ENCODE measurements at places on chromosomes 11 and 22.

DNA sequence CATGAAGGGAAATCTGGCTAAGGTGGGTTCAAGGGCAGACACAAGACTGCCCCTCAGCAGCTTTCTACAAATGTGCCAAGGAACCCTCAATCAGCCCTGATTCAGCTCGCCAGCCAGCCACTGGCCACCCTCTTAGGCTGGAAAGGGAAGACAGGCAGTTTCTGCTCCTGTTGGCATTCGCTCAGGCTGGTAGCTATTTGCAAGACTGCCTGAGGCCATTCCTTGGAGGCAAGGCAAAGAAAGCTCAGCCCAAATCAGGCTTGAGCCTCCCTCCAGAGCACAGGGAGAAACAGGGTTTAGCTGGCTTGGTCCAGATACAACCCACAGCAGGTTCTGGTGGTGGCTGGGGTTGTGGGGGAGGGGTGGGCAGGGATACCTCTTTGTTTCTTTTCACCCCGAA lies 19.2 kb downstream of the TP53I11 start:
- no peak for DNase-seq

GRCh38 chr11:2768471-2769408 lies 68.9 kb upstream of the KCNQ1OT1 start:
- no peak for DNase-seq

- DNase-seq: no peak
Measured at GRCh38 chr11:109062445-109062844, 359.5 kb upstream of the C11orf87 start.

DNA sequence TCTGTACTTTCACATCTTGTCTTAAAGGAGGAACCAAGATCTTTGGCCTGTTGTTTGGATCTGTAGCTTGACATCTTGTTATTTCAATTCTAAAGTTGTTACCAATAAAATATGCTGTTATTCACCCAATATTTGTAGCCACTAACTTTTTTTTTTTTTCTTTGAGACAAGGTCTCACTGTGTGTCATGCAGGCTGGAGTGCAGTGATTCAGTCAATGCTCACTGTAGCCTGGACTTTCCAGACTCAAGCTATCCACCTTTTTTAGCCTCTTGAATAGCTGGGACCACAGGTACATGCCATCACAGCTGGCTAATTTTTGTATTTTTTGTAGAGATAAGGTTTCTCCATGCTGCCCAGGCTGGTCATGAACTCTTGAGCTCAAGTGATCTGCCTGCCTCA lies 769.4 kb downstream of the DLG2 start:
- no peak for DNase-seq

GRCh38 chr22:31099841-31100761 lies 7.3 kb downstream of the SELENOM start:
- DNase-seq: no peak

- DNase-seq: no peak
Measured at GRCh38 chr22:20315337-20316216, 4.3 kb downstream of the DGCR6L start.

DNA sequence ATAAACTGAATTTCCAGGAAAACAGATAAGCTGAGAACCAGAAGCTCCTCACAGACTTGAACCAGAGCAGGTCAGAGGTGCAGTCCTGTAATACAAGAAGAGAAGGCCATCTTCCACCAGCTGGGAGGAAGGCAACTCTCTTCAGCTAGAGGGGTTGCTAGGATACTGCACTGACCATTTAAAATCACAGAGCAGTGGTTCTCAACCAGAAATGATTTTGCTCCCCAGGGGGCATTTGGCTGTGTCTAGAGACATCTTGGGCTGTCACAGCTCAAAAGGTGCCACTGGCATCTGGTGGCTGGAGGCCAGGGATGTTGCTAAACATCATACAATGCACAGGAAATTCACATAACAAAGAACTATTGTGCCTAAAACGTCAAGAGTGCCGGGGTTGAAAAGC lies 17.2 kb downstream of the OPCML start:
- no peak for DNase-seq

- DNase-seq: no peak
Measured at GRCh38 chr11:123483466-123483865, 53.4 kb downstream of the GRAMD1B start.

GRCh38 chr11:1743585-1744136 lies 6.7 kb downstream of the IFITM10 start:
- DNase-seq: no peak

GRCh38 chr11:17551347-17552040 lies 4.4 kb downstream of the OTOG start:
- DNase-seq: no peak

DNA sequence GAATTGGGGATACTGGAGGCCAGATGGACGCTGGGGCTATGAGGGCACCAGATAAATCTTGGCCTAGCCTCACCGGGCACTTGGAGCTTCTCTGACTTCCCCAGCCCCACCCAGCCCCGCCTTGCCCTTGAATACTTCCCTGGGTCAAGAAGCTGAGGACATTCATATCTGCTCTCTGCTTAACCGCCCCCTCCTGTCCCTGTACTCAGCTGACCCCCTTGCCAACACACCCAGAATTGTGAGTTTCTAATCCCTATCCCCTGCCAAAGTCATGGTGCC lies 22.0 kb downstream of the FADS3 start:
- DNase-seq: no peak

- DNase-seq: no peak
Measured at GRCh38 chr11:133778161-133778560, 67.2 kb downstream of the SPATA19 start.

- DNase-seq: no peak
Measured at GRCh38 chr11:134905517-134905916, 493.5 kb upstream of the B3GAT1 start.

GRCh38 chr11:134245434-134245833 lies 7.7 kb downstream of the THYN1 start:
- no peak for DNase-seq

GRCh38 chr11:37141707-37142106 lies 543.7 kb upstream of the RAG2 start:
- DNase-seq: no peak

DNA sequence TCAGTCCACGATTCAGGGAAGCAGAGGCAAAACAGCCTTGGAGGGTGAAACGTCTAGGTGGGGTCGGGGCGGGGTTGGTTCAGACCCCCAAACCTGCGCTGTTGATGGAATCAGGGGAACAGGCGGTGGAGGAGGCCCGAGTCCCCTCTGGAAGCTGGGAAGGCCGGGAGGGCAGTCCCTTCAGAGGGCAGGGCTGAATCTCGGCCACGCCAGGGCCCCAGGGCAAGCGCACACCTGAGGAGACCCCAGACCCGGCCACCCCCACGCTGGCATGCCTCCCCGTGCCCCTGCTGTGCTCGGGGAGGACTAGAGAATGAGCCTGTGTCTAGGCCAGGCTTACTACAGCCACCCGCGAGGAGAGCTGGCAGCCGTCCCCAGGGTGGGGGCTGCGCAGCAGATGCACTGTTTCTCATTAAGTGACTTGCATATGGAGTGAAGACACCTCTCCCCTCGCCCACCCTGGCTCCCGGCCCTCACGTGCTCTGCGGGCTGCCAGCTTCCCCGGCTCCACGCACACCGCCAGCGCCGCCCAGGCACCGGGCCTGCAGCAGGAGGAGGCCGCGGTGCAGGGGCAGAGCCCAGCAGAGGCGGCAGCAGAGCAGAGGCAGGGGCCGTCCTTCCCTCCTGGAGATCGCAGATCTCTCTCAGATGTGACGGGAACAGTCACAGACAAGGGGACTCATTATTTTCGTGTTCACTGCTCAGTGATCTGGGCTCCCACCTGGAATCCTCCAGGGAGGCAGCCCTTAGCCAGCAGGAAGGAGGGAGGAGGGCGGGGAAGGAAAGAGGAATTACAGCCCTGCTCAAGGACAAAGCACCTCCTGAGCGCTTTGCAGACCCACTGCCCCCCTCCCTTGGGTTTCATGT lies 47.1 kb upstream of the OPCML start:
- DNase-seq: no peak
